Lung (tissue), 17 donors: ENCODE measurements at places on chromosomes 3 and 15. TPM values are rescaled to one million over a fixed set of nuclear protein-coding genes. Genes with fewer than 3 reads are reported as not detected.
A peak's percentile ranks its signal among the peaks of the same experiment; 100 is the strongest.

DNA sequence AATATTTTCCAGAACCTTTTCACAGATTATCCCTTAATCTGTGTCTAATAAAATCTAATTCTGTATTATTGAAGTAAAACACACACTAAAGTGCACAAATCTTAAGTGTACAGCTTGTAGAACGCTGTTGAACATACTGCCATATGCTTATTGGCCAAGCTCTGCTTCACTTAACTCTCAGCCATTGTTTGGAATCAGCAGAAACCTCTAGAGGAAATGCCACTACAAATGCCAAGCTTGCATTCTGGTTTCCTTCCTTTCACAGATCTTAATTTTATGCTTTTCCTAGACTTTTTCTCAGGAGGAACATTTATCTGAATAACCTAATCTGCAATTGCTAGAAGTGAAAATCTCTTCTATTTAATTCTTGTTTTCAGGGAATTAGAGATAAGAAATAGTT, 10.1 kb downstream of the MNS1 start:
- H3K4me1 ChIP-seq = no peaks in the 10 kb centered on the region
- no peaks in the 10 kb centered on the region for H3K27me3 ChIP-seq
- no peak overlapping the region for H3K27ac ChIP-seq

DNA sequence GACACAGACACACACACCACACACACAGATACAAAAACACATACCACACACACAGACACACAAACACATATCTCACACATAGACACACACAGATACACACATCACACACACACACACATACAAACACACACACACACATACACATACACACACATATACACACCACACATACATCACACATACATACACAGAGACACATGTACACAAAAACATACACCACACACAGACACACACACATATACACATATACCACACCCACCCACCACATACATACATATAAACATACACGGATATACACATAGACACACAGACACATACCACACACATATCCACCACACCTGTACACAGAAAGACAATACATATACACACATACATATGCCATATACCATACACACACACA, 66.7 kb downstream of the RASGRF1 start:
- H3K4me3 ChIP-seq = no peak overlapping the region
- H3K27me3 ChIP-seq = no peaks in the 10 kb centered on the region

DNA sequence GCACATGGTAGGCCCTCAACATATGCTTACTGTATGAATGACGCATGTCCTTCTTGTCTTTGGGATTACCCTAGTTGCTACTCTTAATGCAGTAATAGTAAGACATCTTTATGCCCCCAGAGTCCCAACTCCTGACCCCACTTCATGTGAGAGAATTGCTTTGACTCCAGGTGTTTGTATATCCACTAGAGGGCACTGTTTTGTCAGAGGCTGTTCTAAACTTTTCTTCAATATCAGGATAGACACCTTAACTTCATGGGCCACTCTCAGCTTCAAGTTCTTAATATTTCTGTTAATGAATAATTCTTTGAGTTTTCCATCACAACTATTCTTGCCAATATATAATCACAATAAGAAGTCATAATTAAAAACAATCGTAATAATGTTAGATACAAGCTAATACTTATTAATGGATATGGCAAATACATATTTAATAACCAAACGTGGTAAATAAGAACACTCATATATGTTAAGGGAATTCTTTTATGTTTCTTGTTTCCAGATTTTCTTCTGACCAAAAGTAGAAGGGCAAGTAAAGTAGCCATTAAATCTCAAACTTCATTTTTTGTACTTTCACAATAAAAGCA, 337.2 kb upstream of the DNAJC19 start:
- H3K27ac ChIP-seq = no peak overlapping the region
- DNase-seq = no peak
- H3K4me3 ChIP-seq = no peak overlapping the region

DNA sequence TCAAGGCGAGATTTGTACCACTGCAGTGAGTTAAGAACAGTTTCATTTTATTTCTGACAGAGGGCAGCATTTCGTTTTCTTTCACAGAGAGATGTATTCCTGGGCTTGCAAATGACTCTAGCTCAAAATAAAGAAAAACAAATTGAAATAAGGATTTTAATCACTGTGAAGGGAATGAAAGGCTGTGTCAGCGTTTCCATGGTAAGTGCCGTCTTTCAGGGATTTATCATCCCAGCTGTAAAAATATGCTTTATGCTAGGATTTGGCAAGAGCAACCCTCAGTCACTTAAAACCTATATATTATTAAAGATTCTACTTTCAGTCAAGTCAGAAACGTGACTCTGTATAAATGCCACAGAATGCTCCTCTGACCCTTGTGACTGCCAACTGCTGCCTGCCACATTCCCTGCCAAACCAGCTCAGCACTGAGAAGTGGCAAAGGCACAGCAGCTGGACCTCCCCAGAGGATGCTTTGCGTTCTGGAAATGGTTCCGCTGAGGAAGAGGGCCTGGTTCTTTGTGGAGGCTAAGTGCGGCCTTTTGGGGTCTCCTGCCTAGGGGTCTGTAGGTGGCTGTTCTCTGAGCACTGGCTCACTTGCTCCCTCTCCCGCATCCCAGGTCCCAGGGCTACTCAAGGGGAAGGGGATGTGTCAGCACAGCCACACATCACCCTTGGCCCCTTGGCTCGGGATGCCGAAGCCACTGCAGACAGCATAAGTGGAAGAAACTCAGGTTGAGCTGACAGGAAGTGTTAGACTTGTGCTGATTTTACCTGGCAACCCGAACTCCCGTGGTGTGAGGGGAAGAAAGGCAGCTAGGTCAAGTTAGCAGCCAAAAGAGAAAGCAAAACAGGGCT, 56.6 kb upstream of the POMGNT2 start:
- H3K4me3 ChIP-seq = no peak overlapping the region
- peak; percentile 80 for DNase-seq
- H3K27ac ChIP-seq = no peak overlapping the region
- no peaks in the 10 kb centered on the region for H3K36me3 ChIP-seq
- no peaks in the 10 kb centered on the region for H3K27me3 ChIP-seq
- no peaks in the 10 kb centered on the region for H3K4me1 ChIP-seq

Gene PLAAT1
- 0.31 TPM for total RNA-seq

Gene AMT
- total RNA-seq = 12.4 TPM
